ENCODE measurements at places on chromosomes 12 and 14. TPM values are rescaled to one million over a fixed set of nuclear protein-coding genes. Genes with fewer than 3 reads are reported as not detected.
A peak's percentile ranks its signal among the peaks of the same experiment; 100 is the strongest.

DNA sequence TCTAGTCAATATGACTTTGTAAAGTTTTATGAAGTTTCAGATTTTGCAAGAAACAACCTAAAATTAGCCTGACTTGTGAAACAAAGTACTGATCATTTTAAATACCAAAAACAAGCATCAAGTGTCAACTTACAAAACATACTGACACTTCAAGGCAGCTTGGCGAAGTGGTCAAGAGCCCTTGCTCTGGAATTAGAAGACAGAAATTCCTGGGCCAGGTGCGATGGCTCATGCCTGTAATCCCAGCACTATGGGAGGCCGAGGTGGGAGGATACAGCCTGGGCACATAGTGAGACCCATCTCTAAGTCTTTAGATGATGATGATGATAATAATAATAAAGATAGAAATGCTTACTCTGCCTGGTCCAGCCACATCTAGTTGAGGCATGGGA lies 45.4 kb upstream of the NR2C1 start:
- peak overlapping the region; percentile 82 for H3K27ac ChIP-seq
- H3K36me3 ChIP-seq, result no peaks in the 10 kb centered on the region
- H3K27me3 ChIP-seq, result no peaks in the 10 kb centered on the region
- H3K4me3 ChIP-seq, result peak overlapping the region; percentile 13
- H3K4me1 ChIP-seq, result peaks cover 22% of the 10 kb centered on the region
- DNase-seq, result peak; percentile 56

GRCh38 chr14:95232894-95233584 lies 75.7 kb upstream of the DICER1 start:
- peaks cover 5% of the 10 kb centered on the region for H3K4me1 ChIP-seq
- H3K27me3 ChIP-seq, result peaks cover 2% of the 10 kb centered on the region
- no peak overlapping the region for H3K4me3 ChIP-seq
- DNase-seq, result no peak
- no peaks in the 10 kb centered on the region for H3K36me3 ChIP-seq
- no peak overlapping the region for H3K27ac ChIP-seq

DNA sequence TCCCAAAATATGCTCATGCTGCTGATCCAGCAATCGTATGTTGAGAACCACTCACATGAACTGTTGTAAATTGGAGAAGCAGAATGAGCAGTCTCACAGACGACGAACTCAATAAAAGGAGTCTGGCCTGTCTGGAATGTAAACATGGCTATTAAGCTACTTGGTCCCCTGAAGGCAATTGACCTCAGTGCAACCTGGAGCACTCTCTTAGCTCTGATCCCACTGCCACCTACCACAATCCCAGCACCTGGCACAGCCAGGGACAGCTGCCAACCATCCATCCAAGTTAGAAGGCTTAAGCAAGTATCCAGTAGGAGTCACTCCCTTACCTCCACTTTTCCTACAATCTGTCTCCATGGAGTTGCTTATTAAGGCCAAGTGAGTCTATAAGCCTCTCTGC lies 406.9 kb upstream of the CLEC14A start:
- no peaks in the 10 kb centered on the region for H3K36me3 ChIP-seq
- no peaks in the 10 kb centered on the region for H3K4me1 ChIP-seq
- H3K27me3 ChIP-seq, result peaks cover 2% of the 10 kb centered on the region
- H3K4me3 ChIP-seq, result no peak overlapping the region

LYZ gene
- total RNA-seq, result 0.31 TPM

- no peaks in the 10 kb centered on the region for H3K4me1 ChIP-seq
- H3K27me3 ChIP-seq, result no peaks in the 10 kb centered on the region
- no peak for DNase-seq
- no peaks in the 10 kb centered on the region for H3K36me3 ChIP-seq
- no peak overlapping the region for H3K4me3 ChIP-seq
Measured at GRCh38 chr14:60381909-60382308, 104.0 kb downstream of the C14orf39 start.

CELA1 gene
- not detected for total RNA-seq

- no peaks in the 10 kb centered on the region for H3K36me3 ChIP-seq
- DNase-seq, result peak; percentile 71
- H3K4me1 ChIP-seq, result peaks cover 18% of the 10 kb centered on the region
- H3K4me3 ChIP-seq, result no peak overlapping the region
Measured at GRCh38 chr12:104748790-104749189, 209.3 kb downstream of the SLC41A2 start.

ITGB7 gene
- 1.3 TPM for total RNA-seq

GRCh38 chr14:104596451-104596918 lies 8.1 kb downstream of the TMEM179 start:
- no peaks in the 10 kb centered on the region for H3K4me1 ChIP-seq
- no peak overlapping the region for H3K4me3 ChIP-seq
- no peak overlapping the region for H3K27ac ChIP-seq
- no peaks in the 10 kb centered on the region for H3K36me3 ChIP-seq
- H3K27me3 ChIP-seq, result peaks cover 2% of the 10 kb centered on the region
- no peak for DNase-seq

CD69 gene
- 0.18 TPM for total RNA-seq

GPRC5A gene
- total RNA-seq, result 12.5 TPM

- H3K27me3 ChIP-seq, result no peaks in the 10 kb centered on the region
- peaks cover 58% of the 10 kb centered on the region for H3K4me1 ChIP-seq
Measured at GRCh38 chr12:54261815-54262402, 18.0 kb downstream of the CBX5 start.

SUSD6 gene
- total RNA-seq, result 30.6 TPM

DNA sequence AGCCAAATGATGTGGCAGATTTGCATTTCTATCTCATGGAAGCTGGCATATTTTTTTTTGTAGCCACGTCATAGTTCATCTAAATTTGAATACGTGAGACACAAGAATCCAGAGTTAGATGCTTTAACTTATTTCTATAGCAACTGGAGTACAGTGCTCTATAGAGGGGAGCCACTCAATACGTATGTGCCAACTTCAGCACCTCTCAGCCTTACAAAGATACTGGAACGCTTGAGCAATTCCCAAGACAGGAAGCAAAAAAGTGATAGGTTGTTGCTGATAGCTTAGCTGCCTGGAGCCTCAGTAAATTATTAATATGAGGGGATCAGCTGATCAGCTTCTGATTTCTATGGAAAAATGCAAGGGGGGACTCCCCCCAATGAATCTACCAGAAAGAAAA lies 24.1 kb upstream of the PELI2 start:
- H3K27ac ChIP-seq, result no peak overlapping the region
- no peak for DNase-seq
- no peaks in the 10 kb centered on the region for H3K4me1 ChIP-seq
- H3K4me3 ChIP-seq, result no peak overlapping the region
- H3K36me3 ChIP-seq, result no peaks in the 10 kb centered on the region
- peaks cover 2% of the 10 kb centered on the region for H3K27me3 ChIP-seq

DNA sequence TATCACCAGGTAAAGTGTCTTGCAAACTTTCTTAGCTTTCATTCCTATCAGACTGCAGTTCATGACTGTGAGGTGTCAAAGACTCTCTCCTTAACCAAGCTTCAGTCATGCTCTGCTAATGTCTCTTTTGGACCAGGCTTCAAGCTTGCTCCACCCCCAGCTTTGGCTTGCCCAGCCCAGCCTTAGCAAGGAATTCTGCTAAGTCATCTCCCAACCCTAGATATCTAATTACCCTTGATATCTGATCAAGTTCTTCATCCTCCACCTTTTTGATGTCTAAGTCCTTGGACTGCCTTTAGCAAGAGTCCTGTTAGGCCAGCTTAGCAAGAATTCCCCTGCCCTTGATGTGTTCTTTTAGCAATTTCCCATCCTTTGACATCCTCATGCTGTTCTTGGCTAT lies 108.9 kb upstream of the FGD4 start:
- no peak overlapping the region for H3K27ac ChIP-seq
- H3K27me3 ChIP-seq, result no peaks in the 10 kb centered on the region
- H3K36me3 ChIP-seq, result no peaks in the 10 kb centered on the region

- peak overlapping the region; percentile 65 for H3K4me3 ChIP-seq
- peaks cover 31% of the 10 kb centered on the region for H3K4me1 ChIP-seq
- H3K27me3 ChIP-seq, result no peaks in the 10 kb centered on the region
- DNase-seq, result no peak
- no peaks in the 10 kb centered on the region for H3K36me3 ChIP-seq
- H3K27ac ChIP-seq, result peak overlapping the region; percentile 88
Measured at GRCh38 chr12:53096759-53097158, 708 bp upstream of the IGFBP6 start.

ZNF891 gene
- 1.2 TPM for total RNA-seq

GRCh38 chr12:19199332-19199731 lies 69.8 kb downstream of the PLEKHA5 start:
- no peak overlapping the region for H3K27ac ChIP-seq
- DNase-seq, result no peak
- H3K27me3 ChIP-seq, result no peaks in the 10 kb centered on the region

ANKRD52 gene
- total RNA-seq, result 98.4 TPM

DNA sequence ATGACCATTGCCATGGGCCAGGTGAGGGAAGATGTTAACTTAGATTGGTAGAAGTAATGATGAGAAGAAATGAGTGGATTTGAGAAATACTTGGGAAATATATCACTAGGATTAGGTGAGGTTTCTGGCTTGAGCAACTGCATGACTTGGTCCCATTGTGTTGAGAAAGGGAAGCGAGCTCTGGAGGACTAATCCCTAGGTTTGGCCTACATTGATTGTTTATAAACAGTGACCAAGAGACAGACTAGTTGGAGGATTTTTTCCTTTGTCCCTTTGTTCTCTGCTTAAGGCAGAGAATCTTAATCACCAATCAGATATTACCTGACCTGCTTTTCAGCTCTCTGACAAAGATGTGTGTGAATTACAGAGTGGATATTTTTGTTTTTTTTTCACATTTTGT lies 100.5 kb downstream of the AEBP2 start:
- H3K4me3 ChIP-seq, result no peak overlapping the region
- no peak overlapping the region for H3K27ac ChIP-seq
- no peaks in the 10 kb centered on the region for H3K36me3 ChIP-seq
- no peaks in the 10 kb centered on the region for H3K4me1 ChIP-seq

- no peak overlapping the region for H3K4me3 ChIP-seq
- no peak overlapping the region for H3K27ac ChIP-seq
- DNase-seq, result no peak
- no peaks in the 10 kb centered on the region for H3K4me1 ChIP-seq
- H3K27me3 ChIP-seq, result peaks cover 2% of the 10 kb centered on the region
- H3K36me3 ChIP-seq, result no peaks in the 10 kb centered on the region
Measured at GRCh38 chr12:98465505-98465904, 49.9 kb upstream of the TMPO start.

TAS2R50 gene
- 0.60 TPM for total RNA-seq

OR4M1 gene
- not detected for total RNA-seq

DNA sequence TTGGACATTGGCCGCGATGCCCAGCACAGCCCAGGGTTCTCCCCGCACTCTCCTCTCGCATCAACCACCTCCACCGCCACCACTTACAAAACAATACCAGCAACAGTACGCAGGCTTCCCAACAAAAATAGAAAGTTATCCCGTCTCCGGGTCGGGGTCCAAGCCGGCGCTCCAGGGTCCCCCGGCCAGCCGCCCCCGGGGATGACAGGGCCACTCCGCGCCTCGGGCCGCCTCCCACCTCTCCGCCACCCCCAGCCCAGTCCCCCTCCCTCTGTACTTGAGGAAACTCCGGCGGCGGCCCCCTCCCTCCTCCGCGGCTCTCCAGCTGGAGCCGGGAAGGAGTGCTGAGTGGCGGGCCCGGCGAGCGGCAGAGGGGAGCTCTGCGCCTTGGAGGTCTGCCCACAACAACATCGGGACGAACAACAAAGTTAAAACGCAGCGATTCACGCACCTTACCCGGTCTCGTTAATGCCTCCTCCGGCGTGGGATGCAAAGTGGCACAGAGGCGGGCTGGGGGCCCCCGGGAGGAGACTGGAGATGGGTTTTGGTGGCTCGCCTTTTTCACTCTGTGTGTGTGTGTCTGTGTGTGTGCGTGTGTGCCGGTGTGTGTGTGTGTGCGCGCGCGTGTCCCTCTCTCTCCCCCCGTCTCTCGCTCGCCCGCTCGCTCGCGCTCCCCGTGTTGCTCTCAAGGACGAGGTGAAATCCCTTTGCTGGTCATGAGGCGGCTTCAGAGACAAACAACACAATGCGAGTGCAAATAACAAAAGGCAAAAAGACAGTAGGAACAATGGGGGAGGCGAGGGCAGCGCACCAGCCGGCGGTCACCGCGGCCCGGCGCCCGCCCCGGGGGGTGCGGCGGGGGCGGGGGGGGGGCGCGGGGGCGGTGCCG lies 386.8 kb downstream of the BCAT1 start:
- peaks cover 10% of the 10 kb centered on the region for H3K4me1 ChIP-seq
- no peaks in the 10 kb centered on the region for H3K27me3 ChIP-seq
- no peaks in the 10 kb centered on the region for H3K36me3 ChIP-seq
- peak; percentile 66 for DNase-seq
- H3K27ac ChIP-seq, result peak overlapping the region; percentile 70

GRCh38 chr12:33795536-33795935 lies 226.8 kb upstream of the ALG10 start:
- no peaks in the 10 kb centered on the region for H3K4me1 ChIP-seq
- H3K27ac ChIP-seq, result no peak overlapping the region
- no peak overlapping the region for H3K4me3 ChIP-seq

TMPRSS12 gene
- total RNA-seq, result not detected

- no peak for DNase-seq
- H3K4me1 ChIP-seq, result no peaks in the 10 kb centered on the region
- H3K36me3 ChIP-seq, result no peaks in the 10 kb centered on the region
- H3K27me3 ChIP-seq, result no peaks in the 10 kb centered on the region
Measured at GRCh38 chr12:5524769-5525436, 93.0 kb downstream of the NTF3 start.

- no peak overlapping the region for H3K4me3 ChIP-seq
- no peaks in the 10 kb centered on the region for H3K36me3 ChIP-seq
- H3K27ac ChIP-seq, result no peak overlapping the region
- peaks cover 2% of the 10 kb centered on the region for H3K27me3 ChIP-seq
- peaks cover 7% of the 10 kb centered on the region for H3K4me1 ChIP-seq
Measured at GRCh38 chr12:49897276-49897675, 6.4 kb downstream of the FAIM2 start.

DNA sequence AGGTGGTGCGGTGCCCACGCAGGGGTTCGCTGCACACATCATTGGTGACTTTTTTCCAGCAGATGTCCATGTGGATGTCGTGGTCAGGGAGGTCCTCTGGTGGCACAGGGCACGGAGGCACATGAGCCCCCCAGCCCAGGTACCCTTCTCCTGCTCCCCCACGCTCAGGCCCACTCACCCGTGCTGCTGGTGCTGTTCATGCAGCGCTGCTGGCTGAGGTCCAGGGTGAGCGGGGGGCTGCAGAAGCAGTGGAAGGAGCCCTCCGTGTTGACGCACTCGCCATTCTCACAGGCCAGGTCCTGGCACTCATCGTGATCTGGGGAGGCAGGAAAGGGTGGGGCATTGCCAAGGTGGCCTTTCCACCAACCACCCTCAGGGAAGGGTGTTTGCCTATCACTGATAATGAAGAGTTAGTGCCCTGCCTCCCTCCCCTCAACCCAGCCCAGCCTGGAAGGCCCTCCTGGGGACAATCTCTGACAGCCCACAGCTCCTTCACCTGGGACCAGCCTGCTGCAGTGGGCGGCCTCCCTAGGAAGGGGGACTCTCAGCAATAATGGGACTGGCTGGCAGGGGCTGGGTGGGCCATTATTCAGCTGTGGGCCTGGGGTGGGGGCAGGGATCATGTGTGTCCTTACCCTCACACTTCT lies 9.8 kb downstream of the ISCA2 start:
- H3K4me1 ChIP-seq, result peaks cover 9% of the 10 kb centered on the region
- H3K27me3 ChIP-seq, result no peaks in the 10 kb centered on the region
- no peak overlapping the region for H3K27ac ChIP-seq
- H3K4me3 ChIP-seq, result no peak overlapping the region

UBE3B gene
- total RNA-seq, result 34.4 TPM

GRCh38 chr12:64944966-64945365 lies 120.5 kb downstream of the TBC1D30 start:
- no peak overlapping the region for H3K27ac ChIP-seq
- no peaks in the 10 kb centered on the region for H3K36me3 ChIP-seq
- no peaks in the 10 kb centered on the region for H3K4me1 ChIP-seq
- no peak for DNase-seq
- H3K27me3 ChIP-seq, result no peaks in the 10 kb centered on the region
- H3K4me3 ChIP-seq, result no peak overlapping the region

GRCh38 chr12:124464062-124464461 lies 103.3 kb downstream of the NCOR2 start:
- H3K27ac ChIP-seq, result no peak overlapping the region
- H3K36me3 ChIP-seq, result peaks cover 18% of the 10 kb centered on the region
- DNase-seq, result no peak
- no peaks in the 10 kb centered on the region for H3K27me3 ChIP-seq
- H3K4me3 ChIP-seq, result no peak overlapping the region
- H3K4me1 ChIP-seq, result peaks cover 20% of the 10 kb centered on the region

All from astrocyte (in vitro differentiated cells and primary cell).